ENCODE measurements at places on chromosomes 11 and 22.

- DNase-seq = no peak
Measured at GRCh38 chr11:82557274-82557673, 176.4 kb downstream of the FAM181B start.

DNA sequence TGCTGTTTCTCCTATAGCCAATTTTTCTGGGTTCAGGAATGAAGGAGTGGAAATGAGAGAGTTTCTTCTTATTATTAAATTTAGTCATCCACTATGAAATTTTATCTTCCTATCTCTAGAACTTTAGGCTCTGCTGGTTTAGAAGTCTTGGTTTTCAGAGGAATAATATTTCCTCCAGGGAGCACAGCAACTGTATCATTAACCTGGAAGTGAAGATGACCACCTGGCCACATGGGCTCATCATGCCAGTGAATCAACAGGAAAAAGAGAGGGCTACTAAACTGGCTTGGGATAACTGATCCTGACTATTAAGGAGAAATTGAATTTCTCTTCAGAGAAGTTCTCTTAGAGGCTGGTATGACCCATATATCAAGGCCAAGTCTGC is 44.4 kb downstream of the ADM start:
- no peak for DNase-seq

DNA sequence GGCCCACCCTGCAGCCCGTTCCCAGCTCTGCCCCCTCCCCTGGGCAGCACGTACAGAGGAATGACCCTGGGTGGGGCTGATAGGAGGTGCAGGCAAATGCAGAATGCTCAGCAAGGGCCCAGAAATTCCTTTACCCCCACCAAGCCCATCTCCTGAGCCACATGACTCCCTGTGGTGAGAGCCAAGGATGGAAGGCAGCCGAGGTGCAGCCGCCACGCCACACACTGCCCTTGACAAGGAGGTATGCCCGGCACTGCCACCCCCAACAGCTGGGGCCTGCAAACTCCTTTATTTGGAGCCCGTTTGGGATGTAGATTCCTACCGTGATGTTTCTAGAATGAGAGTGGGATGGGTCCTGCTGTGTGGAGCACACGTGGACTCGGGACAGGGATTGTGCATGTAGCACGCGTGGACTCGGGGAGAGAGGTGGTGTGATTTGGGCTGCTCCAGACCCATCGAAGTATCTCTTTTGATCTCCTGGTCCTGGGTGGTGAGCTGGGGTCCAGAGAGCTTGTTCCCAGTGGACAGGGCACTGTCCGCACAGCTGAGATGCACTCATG is 12.9 kb downstream of the GTSE1 start:
- DNase-seq = no peak

DNA sequence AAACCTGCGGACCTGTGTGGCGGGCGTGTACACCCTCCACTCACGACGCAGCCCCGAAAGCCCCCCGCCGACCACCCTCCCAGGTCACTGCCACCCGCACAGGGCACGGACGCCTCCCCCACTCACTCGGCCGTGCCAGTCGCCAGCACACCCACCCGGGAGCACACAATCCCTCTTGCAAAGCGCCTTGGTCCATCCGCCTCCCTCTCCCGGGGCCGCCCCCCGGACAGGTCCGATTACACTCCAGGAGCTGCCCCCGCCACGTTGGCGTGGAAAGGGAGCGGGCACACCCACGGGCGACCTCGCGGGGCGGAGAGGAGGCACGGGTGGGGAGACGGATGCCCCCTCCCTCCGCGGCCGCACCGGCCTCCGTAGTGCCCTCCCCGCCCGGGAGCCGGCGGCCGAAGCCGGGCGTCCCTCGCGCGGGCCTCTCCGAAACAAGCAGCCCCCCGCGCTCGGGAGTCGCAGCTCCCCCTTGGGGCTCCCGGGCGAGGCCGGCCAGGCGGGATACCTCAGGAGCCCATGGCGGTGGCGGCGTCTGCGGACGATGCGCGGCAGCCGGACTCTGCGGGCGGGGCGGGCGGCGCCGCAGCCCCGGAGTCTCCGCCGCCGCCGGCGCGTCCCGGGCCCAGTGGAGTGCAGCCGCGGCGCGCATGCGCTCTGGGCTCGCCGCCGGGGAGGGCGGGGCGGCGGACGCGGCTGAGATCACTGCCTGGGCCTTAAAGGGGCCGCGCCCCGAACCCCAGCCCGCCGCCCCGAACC is at the start of gene TMEM184B:
Gene TMEM184B (minus strand): TSS at position 638 of the 762 bp plus-strand sequence. CDS start 25,049 bp downstream, outside the sequence.
- DNase-seq = no peak

GRCh38 chr11:116072601-116073410 is 568.6 kb upstream of the CADM1 start:
- DNase-seq = no peak

DNA sequence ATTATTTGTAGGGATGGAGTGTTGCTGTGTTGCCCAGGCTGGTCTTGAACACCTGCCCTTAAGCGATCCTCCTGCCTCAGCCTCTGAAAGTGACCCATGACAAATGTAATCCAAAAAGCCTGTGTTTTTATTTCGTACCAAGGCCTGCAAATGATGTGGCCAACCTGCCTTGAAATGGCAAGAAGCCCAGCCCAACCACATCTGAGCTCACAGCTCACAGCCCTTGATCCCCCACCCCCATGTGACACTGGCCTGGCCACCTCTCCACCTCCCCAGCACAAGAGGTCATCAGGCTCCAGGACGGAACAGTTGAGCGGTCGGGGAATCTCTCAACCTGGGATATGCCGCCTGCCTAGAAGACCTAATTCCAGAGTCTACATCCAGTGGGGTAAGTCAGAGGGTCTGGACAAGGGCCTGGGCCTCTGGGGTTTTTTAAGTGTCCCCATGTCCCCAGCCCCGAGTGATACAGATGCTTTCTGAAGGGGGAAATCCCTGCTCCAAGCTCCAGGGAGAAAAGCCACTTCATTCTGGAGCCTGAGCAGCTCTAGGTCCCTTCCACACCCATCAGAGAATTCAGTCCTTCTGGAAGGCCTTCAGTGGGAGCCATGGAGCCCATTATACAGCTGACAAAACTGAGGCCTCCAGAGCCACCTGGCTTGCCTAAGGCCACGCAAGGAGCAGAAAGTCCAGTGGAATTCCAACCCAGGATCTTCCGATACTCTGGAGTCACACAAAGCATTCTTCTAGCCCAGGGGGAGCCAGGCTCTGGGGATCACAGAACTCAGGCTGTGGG is 70.7 kb downstream of the MN1 start:
- DNase-seq = no peak

DNA sequence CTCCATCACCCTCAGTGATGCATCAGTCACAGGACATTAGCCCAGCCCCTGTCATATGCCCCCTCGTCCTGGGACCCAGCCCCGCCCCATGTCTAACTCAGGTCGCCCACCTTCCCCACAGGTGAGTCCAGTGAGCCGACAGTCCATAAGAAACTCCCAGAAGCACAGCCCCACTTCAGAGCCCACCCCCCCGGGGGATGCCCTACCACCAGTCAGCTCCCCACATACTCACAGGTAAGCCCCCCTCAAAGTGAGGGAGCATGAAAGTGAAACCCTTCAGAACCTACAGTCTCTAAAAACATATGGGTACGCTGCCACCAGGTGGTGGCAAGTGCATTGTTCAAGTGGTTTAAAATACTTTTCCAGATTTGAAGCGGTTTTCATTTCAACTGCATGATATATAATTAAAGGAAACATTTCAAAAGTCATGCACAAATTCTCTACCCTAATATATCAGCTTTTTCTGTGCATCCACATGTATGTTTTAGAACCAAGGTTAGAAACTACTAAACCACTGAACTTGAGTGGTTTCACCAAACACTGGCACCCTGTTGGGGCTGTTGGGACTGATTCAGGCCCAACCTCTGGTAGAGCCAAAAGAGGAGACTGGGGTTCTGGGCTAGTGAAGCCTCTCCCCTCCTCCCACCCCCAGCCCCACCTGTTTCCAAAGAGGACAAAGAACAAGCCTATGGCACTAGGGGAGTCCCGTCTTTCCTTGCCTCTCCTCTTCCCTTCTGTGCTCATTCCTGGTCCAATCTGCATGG is 17.3 kb downstream of the EPS8L2 start:
- DNase-seq = peak; percentile 63

DNA sequence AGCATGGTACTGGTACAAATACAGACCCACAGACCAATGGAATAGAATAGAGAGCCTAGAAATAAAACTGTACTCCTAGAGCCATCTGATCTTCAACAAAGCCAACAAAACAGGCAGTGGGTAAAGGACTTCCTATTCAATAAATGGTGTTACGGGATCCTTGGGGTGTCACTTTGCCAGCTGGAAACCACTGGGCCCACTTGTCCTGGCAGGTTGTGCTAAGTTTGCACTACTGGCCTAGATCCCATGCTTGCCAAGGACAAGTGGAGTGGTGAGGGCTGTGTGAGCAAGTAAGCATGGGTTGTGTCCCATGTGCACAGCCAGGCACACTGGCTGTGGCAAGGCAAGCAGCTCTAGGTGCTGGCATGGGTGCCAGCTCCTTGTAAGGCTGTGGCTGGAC is 8.8 kb upstream of the ISX start:
- DNase-seq = no peak

GRCh38 chr22:44691796-44692661 is 10.0 kb upstream of the PRR5 start:
- no peak for DNase-seq

DNA sequence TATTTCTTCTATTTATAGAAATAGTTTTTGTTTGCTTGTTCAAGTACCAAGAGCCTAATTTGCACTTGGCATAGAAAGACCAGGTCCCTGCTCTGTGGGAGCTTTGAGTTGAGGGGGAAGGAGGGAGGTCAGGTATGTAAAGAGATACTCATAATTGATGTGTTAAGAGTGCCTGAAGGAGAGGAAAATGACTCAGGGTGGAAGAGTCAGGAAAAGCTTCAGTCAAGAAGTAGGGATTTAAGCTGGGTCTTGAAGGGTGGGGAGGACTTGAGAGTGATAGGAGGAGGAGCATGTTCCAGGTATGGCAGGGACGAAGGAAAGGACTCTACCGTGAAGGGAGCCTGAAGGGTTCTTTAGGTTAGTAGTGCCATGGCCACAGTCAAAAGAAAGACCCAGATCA is 9.0 kb downstream of the RBX1 start:
- no peak for DNase-seq

GRCh38 chr11:59705294-59705693 is 8.4 kb downstream of the OR10V1 start:
- DNase-seq = no peak

GRCh38 chr11:118437208-118438125 is 1.2 kb downstream of the KMT2A start:
- peak; percentile 47 for DNase-seq

DNA sequence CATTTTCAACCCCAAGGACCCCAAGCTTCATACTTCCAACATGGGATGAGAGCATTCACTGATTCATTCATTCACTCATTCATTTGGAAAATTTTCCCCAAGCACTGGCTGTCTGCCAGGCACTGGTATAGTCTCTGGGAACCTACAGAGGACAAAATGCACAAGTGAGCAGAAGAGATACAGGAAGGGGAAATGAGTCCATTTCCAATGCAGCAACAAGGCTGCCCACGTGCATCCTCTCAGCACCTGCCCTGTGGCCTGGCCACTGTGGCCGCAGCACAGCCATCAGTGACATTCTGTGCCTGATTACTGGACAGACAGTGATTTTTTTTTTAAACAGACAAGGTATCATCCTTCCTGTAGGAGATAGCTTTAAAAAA is 96.0 kb upstream of the PITPNB start:
- DNase-seq = no peak

GRCh38 chr11:2569731-2570210 is 125.0 kb downstream of the KCNQ1 start:
- DNase-seq = no peak

- no peak for DNase-seq
Measured at GRCh38 chr11:26734691-26735090, 12.8 kb upstream of the SLC5A12 start.

DNA sequence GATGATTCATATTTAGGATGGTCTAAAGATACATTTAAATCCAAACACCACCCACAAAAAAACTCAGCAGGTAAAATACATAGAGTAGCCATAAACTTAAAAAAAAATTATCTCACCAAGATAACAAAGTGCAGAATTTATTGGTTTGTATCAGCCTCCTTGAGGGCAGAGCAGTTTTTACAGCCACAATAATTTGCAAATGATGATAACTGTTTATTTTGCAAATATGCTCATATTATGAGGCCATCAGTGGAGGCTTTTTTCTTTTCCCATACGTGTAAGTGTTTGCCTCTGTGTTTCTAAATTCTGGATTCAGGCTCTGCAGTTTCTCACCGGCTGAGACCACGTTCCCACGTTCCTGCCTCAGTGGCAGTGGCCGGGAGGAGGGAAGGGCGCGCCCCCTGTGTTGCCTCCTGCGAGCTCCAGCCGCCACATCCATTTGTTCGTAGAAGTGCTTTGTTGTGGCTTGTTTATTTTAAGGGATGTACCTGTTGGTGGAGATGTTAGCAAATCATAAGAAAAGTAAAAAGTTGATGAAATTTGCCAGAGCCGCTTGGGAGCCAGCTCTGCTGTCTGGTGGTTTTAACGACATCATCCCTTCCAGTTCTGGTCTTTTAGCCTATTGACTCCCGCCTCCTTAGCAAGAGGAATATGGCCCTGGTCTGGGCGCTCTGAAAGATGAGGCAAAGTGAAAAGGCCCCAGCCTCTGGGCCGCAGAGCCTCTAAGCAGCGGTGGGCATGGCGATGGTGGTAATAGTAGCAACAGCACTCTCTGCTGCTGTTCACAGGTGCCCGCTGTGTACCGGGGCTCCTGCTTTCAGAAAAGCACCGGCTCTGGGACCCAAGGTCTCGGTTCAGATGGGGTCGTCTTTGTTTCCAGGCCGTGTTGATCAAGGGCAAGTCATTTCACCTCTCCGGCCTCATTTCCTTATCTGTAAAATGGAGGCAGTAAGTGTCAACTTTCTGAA is 66.7 kb upstream of the PPARA start:
- no peak for DNase-seq

GRCh38 chr11:44304091-44305025 is 5.6 kb downstream of the ALX4 start:
- peak; percentile 51 for DNase-seq

DNA sequence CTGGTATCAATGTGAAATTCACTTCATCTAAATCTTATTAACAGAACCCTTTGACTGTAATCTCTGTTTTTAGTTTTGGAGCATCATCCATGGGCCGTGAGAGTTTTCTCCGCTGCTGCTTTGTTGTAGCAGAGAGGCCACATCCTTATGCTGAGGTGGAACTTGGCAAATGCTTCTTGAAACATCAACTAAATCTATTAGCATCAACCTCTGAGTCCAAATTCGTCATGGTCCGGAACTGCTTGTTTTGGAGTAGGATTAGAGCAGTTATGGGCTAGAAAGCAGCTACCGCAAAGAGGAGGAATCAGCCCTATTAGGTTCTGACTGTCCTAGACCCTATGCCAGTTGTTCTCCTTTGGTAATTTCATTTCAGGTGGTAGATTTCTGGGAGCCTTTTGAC is 117.7 kb downstream of the PGR start:
- no peak for DNase-seq

GRCh38 chr11:24295360-24295759 is 201.5 kb upstream of the LUZP2 start:
- no peak for DNase-seq

Data from NCI-H524 (cell line).